ENCODE measurements at places on chromosomes 4 and X.

DNA sequence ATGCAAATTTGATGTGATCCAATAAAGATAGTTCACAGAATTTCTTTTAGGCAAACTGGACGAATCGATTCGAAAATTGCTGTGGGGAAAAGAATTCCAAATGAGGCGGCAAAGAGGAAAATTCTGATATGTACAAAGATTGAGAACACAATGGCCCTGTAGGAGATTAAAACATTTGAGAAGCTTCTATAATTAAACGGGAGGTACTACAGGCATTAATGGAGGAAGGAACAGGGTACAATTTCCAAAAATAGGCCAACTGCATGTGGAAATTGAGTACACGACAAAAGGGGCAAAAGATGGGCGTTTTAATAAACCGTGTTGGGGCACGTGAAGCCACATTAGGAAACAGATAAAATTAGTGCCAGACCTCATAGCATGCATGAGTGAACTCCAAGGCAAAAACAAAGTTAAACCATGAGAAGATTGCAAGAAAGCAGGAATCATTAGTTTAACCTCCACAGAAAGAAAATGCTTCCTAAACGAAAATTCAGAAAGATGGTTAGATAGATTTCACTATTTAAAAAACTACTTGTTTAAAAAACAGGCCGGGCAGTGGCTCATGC lies 68.4 kb downstream of the DHRSX start:
- DNase-seq: no peak
- no peaks in the 10 kb centered on the region for H3K4me1 ChIP-seq
- H3K36me3 ChIP-seq: no peaks in the 10 kb centered on the region

- peak overlapping the region; percentile 50 for H3K27ac ChIP-seq
- no peak overlapping the region for H3K4me3 ChIP-seq
- peaks cover 44% of the 10 kb centered on the region for H3K4me1 ChIP-seq
- H3K27me3 ChIP-seq: no peaks in the 10 kb centered on the region
- DNase-seq: no peak
Observed at GRCh38 chr4:2245787-2246275, 3.9 kb upstream of the HAUS3 start.

- no peaks in the 10 kb centered on the region for H3K36me3 ChIP-seq
- no peak overlapping the region for H3K27ac ChIP-seq
- H3K27me3 ChIP-seq: no peaks in the 10 kb centered on the region
- H3K4me1 ChIP-seq: no peaks in the 10 kb centered on the region
Observed at GRCh38 chrX:68365341-68365740, 68.0 kb downstream of the OPHN1 start.

DNA sequence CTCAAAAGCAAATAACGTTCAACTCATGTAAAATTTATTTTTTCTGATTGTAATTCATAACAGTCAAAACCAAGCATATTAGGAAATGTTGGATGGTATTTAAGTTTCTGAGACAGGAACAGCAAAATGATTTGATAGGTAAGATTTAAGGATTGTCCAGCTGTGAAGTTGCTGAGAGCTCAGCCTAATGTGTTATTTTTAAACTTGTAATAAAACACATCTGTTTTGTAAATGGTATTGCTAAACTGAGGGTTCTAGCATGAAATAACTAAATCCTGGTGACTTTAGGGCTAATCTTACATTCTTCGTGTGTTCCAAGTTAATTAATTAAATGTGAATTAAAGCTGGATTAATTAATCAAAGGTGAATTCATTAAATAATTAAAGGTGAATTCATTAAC lies 13.3 kb downstream of the TLR10 start:
- no peaks in the 10 kb centered on the region for H3K27me3 ChIP-seq
- no peak for DNase-seq
- no peaks in the 10 kb centered on the region for H3K4me1 ChIP-seq
- H3K36me3 ChIP-seq: no peaks in the 10 kb centered on the region
- H3K4me3 ChIP-seq: no peak overlapping the region

GRCh38 chr4:10619855-10620254 lies 64.7 kb downstream of the CLNK start:
- no peaks in the 10 kb centered on the region for H3K4me1 ChIP-seq
- no peak overlapping the region for H3K4me3 ChIP-seq
- DNase-seq: no peak
- H3K27me3 ChIP-seq: no peaks in the 10 kb centered on the region
- H3K36me3 ChIP-seq: no peaks in the 10 kb centered on the region
- H3K27ac ChIP-seq: no peak overlapping the region

GRCh38 chr4:175542786-175543185 lies 269.3 kb downstream of the GPM6A start:
- no peak overlapping the region for H3K4me3 ChIP-seq
- H3K27me3 ChIP-seq: no peaks in the 10 kb centered on the region
- no peaks in the 10 kb centered on the region for H3K36me3 ChIP-seq

- H3K27me3 ChIP-seq: no peaks in the 10 kb centered on the region
- DNase-seq: no peak
- no peak overlapping the region for H3K27ac ChIP-seq
- no peak overlapping the region for H3K4me3 ChIP-seq
- no peaks in the 10 kb centered on the region for H3K36me3 ChIP-seq
- peaks cover 15% of the 10 kb centered on the region for H3K4me1 ChIP-seq
Observed at GRCh38 chrX:38634665-38635064, 73.3 kb downstream of the TSPAN7 start.

DNA sequence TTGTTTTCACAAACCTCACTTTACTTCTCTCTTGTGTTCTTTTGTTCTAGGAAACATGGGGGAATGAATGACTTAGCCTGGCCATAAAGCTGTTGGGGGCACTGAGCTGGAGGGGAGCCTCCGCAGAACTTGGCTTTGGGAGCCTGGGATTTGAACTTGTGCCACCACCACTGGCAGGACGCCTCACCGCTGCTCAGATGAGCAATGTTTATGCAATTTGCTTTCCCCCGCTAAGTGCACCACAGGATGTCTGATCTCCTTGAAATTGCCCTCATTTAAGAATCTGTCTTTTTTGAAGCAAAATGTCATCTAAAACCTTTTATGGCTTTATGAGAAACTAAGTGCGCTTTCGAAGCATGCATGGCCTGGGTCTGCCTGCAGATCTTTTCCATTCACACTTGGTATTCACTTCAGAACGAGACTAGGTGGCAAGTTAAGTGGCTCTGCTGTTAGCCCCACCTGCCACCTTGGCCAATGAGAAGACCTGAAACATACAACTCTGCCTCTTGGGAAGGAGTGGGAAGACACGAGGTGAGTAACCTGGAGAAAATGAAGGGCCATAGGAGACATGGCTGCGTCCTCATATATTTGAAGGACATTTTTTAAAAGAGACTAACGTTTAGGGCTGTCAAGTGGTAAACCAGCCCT lies 119.3 kb downstream of the LDB2 start:
- peaks cover 8% of the 10 kb centered on the region for H3K4me1 ChIP-seq
- no peak overlapping the region for H3K27ac ChIP-seq
- no peak for DNase-seq
- no peaks in the 10 kb centered on the region for H3K36me3 ChIP-seq
- H3K4me3 ChIP-seq: no peak overlapping the region

GRCh38 chr4:189124149-189124758 lies 816.4 kb upstream of the FRG1 start:
- H3K27ac ChIP-seq: no peak overlapping the region
- DNase-seq: no peak
- no peak overlapping the region for H3K4me3 ChIP-seq
- H3K27me3 ChIP-seq: no peaks in the 10 kb centered on the region
- no peaks in the 10 kb centered on the region for H3K36me3 ChIP-seq
- H3K4me1 ChIP-seq: no peaks in the 10 kb centered on the region

GRCh38 chrX:38142610-38143009 lies 78.1 kb downstream of the SRPX start:
- no peaks in the 10 kb centered on the region for H3K27me3 ChIP-seq
- no peak overlapping the region for H3K27ac ChIP-seq
- H3K4me1 ChIP-seq: peaks cover 20% of the 10 kb centered on the region
- H3K4me3 ChIP-seq: no peak overlapping the region
- no peaks in the 10 kb centered on the region for H3K36me3 ChIP-seq

DNA sequence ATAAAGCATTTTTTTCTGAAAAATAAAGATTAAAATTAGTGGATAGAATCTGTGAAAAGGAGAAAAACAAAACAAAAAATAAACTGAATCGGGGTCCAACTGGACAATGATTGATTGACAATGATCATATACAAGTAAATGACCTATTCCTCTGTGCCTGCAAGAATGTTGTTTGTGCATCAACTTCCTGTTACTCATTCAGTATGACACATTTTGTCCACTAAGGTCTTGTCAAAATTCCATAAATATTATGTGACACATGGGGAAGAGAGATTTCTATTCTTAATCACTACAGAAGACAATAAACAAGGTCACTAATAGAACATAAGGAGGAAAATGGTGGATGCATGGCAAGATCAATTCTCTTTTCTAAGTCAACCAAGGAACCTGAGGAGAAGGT lies 54.9 kb downstream of the F8 start:
- H3K4me1 ChIP-seq: no peaks in the 10 kb centered on the region
- H3K27ac ChIP-seq: no peak overlapping the region
- no peaks in the 10 kb centered on the region for H3K27me3 ChIP-seq
- H3K4me3 ChIP-seq: no peak overlapping the region
- DNase-seq: no peak
